Testis (tissue), 5 donors: ENCODE measurements at places on chromosomes 7 and 10. TPM values are rescaled to one million over a fixed set of nuclear protein-coding genes. Genes with fewer than 3 reads are reported as not detected.

Gene CCZ1B
- total RNA-seq: 36.0 TPM

Gene LCOR
- 40.0 TPM for total RNA-seq

- no peaks in the 10 kb centered on the region for H3K36me3 ChIP-seq
- peak overlapping the region; percentile 96 for H3K27ac ChIP-seq
- H3K4me3 ChIP-seq: peak overlapping the region; percentile 91
- H3K4me1 ChIP-seq: no peaks in the 10 kb centered on the region
- H3K27me3 ChIP-seq: no peaks in the 10 kb centered on the region
Observed at GRCh38 chr7:39948375-39948955, 1.6 kb upstream of the CDK13 start.

DNA sequence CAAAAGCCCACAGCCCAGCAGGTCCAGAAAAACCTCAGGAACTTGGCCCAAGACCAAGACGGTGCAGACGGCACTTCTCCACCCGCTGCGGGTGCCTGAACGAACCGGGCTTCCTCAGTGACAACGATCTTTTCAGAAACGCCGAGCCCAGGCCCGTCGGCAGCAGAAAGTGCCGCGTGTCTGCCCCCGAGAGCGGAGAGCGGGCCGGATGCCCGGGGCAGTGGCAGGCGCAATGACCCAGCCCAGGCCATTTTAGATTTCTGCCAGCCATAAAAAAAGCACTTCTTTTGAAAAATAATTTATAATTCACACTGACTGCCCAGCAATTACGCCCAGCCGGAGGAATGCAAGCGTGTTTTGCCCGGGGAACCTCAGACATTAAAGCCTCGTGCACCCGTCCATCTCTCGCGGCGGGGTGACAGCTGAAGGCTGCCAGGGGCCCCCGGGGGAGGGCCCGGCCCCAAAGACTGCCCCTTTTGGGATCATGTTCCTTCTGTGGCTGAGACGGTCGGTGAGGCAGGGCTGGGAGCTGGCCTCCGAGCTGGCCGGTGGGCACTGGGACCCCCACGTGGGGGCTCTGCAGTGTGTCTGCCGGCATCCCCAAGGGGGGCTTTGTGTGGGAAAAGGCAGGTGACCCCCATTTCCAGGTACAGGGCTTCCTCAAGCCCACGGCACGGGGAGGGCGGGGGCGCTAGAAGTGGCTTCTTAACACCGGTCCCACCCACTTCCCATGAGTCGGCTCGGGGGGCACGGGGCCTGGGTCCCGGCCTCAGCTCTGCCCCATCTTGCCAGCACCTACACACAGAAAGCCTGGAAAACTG lies 71.3 kb upstream of the PDGFA start:
- no peaks in the 10 kb centered on the region for H3K36me3 ChIP-seq
- DNase-seq: no peak
- H3K27me3 ChIP-seq: no peaks in the 10 kb centered on the region
- H3K4me1 ChIP-seq: no peaks in the 10 kb centered on the region
- H3K4me3 ChIP-seq: no peak overlapping the region
- H3K27ac ChIP-seq: no peak overlapping the region

DNA sequence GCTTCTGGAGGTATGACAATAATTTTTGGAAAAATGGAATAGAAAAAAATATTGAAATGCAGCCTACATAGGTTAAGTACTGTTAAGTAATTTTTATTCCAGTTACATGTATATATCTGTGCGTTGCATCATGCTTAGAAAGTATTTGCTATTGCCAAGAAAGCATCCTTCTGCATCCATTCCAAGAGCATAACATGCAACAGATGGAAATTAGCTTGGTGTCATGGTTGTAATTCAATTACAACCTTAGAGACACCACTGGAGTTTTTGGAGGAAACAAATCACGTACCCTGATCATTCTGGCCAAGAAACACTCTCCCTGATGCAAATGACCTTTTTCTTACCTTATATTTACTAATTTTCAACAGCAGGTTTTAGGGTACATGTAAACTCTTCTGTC lies 1.7 kb downstream of the AKR1B1 start:
- DNase-seq: no peak
- no peak overlapping the region for H3K27ac ChIP-seq
- no peak overlapping the region for H3K4me3 ChIP-seq
- peaks cover 17% of the 10 kb centered on the region for H3K4me1 ChIP-seq
- no peaks in the 10 kb centered on the region for H3K36me3 ChIP-seq
- no peaks in the 10 kb centered on the region for H3K27me3 ChIP-seq

- H3K27ac ChIP-seq: no peak overlapping the region
- no peak overlapping the region for H3K4me3 ChIP-seq
- H3K4me1 ChIP-seq: peaks cover 6% of the 10 kb centered on the region
- H3K27me3 ChIP-seq: no peaks in the 10 kb centered on the region
- H3K36me3 ChIP-seq: no peaks in the 10 kb centered on the region
Observed at GRCh38 chr10:75014516-75015230, 96.8 kb upstream of the SAMD8 start.

DNA sequence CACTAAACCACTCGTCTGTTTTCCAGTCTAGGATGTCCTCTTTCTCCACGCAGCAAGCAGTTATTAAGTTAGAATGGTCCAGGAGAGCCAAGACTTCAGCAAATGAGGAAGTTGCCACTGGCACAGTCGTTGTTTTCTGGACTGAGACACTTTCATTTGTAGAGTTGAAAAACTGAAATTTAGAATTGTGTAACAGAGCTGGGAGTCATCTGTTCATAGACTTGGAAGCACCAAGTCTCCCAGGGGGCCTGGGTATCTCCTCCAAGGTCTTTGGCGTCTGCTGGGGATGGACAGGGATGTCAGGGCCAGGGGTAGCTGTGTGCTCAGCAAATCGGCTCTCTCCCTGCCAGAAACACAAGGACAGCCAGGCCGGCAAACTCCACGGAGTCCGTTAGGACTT lies 208.4 kb downstream of the FANK1 start:
- no peaks in the 10 kb centered on the region for H3K27me3 ChIP-seq
- DNase-seq: peak; percentile 79
- H3K27ac ChIP-seq: peak overlapping the region; percentile 43

GRCh38 chr7:148537435-148537834 lies 53.1 kb upstream of the C7orf33 start:
- H3K4me1 ChIP-seq: no peaks in the 10 kb centered on the region
- DNase-seq: no peak
- no peak overlapping the region for H3K4me3 ChIP-seq
- no peaks in the 10 kb centered on the region for H3K36me3 ChIP-seq
